ENCODE measurements at places on chromosomes 7 and 10.
A peak's percentile ranks its signal among the peaks of the same experiment; 100 is the strongest.

DNA sequence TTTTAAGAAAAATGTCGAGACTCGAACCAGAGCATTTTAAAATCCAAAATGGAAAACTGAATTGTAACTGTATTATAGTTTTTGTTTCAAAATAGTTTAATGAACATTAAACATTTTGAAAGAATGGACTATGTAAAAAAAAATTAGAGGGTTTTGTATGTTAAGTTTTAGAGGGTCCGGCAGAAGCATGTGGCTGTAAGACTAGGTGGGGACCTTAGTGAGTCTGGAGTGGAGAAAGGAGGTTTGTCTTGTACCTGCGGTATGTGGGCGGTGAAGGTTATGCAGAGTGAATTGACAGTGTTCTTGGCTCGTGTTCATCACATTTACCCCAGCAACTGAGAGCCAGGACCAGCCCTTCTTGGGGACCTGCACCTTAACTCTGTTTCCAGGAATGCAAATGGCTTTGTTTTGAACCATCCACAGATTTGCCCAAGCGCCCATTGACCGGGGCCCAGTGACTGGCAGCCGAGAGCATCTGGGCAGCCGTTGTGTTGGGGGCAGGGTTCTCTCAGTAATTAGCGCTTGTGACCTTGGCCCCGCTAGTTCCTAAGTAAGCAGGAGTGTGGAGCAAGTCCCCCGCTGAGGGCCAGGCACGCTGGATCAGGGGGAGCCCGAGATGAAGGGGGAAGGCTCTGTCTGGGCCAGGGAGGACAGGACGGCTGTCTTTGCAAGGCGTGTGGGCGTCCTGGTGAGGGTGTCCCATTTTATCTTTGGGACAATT lies 1.4 kb upstream of the KLF6 start:
- DNase-seq: peak; percentile 54

DNA sequence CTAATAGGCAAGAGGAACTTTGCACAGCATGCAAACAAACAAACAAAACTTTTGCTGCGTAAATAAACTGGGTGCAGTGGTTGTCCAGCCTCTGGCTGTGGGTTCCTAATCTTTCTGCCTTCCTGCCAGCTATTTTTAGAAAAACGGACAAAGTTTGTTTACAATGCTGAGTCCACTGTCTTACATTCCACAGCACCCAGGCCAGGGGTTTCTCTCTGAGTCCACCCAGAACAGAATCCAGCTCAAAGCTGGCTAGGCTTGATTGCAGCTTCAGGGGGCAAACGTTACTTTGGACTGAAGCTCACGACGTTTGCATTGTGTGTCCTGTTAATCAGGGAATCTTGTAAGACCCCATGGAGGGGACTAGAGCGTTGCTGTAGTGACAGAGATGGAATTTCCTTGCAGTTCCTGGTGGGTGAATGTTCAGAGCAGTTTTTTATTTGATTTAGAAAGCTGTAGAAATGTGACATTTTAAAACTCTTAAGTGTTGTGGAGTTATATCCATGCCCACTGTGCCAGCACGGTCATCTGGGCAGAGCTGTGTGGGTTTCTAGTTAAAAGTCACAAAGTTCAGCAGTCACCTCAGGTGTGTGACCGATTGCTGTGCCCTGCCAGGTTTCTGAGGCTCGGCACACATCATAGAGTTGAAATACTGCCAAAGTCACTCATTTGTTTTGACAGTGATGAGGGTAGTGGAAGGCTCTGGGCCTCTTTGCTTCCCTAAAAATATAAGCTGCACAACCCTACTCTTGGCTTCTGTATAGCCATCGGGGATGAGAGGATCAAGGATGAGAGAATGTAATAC lies 247.0 kb downstream of the STK31 start:
- no peak for DNase-seq

GRCh38 chr7:111071556-111071955 lies 19.4 kb upstream of the LRRN3 start:
- DNase-seq: no peak

GRCh38 chr7:132082394-132082793 lies 493.9 kb downstream of the PLXNA4 start:
- DNase-seq: no peak

- DNase-seq: no peak
These were observed 149.8 kb downstream of the DGKI start for GRCh38 chr7:137696988-137697387.
